ENCODE measurements at places on chromosomes 11 and 22.

- no peak for DNase-seq
These were observed 1.8 kb downstream of the LDHAL6A start for GRCh38 chr11:18457450-18457849.

DNA sequence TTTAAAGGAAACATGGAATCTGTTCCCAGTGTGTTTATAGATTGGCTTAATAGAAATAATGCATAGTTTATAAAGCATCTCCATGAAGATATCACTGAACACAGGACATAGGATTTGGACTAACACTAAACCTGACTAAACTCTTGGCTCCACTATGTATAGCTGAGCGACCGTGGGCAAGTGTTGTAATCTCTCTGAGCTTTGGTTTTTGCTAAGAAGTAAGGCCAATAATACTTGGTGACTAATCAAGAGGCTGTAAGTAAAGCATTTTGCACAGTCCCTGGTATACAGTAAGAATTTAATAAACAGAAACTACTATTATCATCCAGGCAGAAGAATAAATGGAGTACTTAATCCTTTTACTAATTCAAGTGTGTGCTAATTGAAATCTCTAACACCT is 125.5 kb upstream of the MTMR2 start:
- DNase-seq, result no peak

- no peak for DNase-seq
These were observed 72.8 kb downstream of the LRRC32 start for GRCh38 chr11:76597533-76598425.

DNA sequence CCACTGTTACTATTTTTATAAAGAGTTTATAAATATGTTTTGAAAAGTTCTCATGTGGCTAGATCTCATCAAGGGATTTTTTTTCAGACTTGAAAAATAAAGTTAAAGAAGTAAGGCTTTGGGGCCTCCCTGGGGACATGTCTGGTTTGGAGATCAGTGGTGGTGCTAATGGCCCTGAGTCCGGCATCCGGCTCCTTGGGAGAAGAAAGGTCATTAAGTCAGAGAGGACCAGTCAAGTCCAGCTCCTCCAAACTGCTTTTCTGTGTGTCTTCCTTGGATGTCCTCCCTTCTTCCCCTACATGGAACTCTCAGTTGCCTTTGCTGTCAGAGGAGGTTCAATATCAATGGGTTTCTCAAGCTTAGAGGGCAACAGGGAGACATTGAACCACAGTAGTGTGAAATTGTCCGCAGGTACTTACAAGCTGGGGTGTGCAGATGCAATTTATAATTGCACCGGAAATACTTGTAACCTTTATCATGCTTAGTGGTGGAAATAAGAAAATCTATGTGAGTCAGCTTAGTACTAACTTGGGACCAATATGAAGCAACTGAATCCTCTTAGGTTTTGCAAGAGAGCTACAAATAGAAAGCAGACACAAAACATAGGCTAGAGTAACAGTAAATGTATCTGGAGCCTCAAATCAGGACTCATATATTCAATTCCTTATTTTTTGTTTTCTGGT is 144.3 kb downstream of the TEAD1 start:
- no peak for DNase-seq

- DNase-seq, result no peak
These were observed 20.3 kb upstream of the CFAP300 start for GRCh38 chr11:102026959-102027358.

GRCh38 chr11:102279641-102280170 is 37.6 kb upstream of the BIRC3 start:
- DNase-seq, result no peak

DNA sequence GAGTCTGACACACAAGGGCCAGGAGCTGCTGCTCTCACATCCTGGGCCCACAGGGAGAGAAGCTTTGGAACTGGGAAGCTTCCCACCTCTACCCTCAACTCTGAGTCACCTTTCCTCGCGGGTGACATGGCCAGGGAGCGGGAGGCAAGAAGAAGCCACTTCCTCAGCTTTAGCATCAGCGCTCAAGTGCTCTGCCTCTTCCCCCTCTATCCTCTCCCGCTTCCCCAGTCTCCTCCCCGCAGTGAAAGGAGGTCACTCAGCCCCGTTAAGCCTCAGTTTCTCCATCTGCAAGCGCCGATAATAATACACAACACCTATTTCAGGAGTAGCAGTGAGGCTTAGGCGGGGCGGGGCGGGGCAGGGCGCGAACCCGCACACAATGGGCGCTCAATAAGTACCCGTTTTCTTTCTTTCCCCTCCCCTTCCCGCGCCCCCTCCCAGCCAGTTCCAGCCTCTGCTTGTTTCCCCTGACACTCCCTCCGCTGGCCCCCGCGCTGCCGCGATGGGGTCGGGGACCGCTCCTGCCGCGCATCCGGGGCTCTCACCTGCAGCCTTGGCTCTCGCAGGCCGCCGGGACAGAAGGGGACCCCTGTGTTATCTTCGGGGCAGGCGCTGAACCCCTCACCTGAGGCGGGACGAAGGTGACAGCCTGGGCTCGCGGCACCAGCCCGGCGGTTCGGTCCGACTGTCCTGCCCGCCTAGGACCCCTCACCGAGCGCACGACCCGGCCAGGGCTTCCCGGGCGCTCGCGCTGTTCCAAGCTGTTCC is 892 bp downstream of the GDPD5 start:
- no peak for DNase-seq

- DNase-seq, result no peak
These were observed 8.3 kb downstream of the KIRREL3 start for GRCh38 chr11:126992065-126992803.

DNA sequence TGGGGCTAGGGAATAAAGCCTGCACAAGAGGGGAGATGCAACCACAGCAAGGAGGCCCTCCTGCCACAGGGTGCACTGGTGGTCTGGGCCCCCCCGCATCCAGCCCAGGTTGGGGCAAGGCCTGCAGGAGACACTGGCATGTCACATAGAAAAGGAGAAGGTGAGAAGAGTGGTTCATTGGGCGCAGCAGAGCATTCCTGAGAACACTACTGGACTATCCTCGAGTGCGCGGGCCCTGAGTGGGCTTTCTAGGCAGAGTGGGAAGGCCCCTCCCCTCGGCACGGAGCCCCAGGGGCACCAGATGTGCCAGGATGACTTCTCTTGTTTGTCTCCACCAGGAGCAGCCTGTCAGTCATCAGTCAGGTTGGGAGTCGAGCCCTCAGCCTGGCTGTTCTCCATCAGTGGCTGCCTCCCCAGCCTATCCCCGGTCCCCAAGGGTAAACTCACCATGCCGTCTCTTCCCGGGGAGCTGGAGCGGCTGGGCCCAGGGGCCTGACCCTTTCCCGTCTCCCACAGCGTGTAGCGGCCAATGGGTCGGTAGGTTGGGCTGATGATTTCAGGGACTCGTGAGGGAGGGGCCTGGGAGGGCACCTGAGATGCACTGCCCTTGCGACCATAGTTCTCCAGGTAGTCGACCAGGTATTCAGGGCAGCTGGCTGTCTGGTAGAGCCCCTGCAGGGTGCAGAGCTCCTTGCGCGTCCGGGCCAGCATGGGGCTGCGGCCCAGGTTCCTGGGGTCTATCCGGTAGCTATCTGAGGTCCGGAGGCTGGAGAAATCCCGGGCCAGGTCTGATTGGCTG is 9.0 kb downstream of the USP2 start:
- DNase-seq, result no peak

DNA sequence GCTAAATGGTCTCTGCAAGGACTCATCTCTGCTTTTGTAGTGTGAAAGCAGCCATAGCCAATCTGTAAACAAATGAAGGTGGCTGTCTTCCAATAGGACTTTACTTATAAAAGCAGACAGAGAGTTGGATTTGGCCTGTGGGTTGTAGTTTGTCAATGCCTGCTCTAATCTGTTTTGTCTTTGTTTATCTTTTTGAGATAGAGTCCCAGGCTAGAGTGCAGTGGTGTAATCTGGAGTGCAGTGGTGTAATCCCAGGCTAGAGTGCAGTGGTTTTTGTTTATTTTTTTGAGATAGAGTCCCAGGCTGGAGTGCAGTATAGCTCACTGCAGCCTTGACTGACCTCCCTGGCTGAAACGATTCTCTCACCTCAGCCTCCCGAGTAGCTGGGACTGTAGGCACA is 8.6 kb downstream of the PPP6R3 start:
- DNase-seq, result no peak

- DNase-seq, result no peak
These were observed 24.5 kb downstream of the DUSP8 start for GRCh38 chr11:1547467-1548098.

- no peak for DNase-seq
These were observed 57.8 kb downstream of the MED15 start for GRCh38 chr22:20565079-20565734.

DNA sequence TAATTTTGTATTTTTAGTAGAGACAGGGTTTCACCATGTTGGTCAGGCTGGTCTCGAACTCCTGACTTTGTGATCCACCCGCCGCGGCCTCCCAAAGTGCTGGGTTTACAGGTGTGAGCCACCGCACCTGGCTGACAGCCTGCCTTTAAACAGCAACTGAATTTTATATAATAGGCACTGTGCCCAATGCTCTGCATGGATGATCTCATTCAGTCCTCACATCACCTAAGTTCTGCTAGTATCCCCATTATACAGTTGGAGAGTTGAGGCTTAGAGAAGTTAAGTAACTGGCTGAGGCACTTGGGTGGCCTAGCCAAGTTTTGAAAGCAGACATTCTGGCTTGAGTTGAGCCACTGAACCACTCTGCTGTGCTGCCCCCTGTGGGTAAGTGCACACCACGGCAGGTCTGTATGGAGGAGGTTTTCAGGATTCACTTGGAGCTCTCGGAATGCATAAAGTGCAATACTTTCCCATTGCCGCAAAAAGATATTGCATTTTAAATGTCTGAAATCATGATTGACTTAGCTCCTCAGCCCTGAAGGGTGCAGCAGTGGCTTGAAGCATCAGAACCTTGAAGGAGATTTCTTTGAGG is 112.4 kb downstream of the LDLRAD3 start:
- no peak for DNase-seq

- DNase-seq, result no peak
These were observed 1291.0 kb downstream of the TBC1D22A start for GRCh38 chr22:48053486-48053885.

GRCh38 chr11:9862981-9863380 is 199.1 kb downstream of the SWAP70 start:
- no peak for DNase-seq

GRCh38 chr22:31185056-31185455 is 25.1 kb downstream of the RNF185 start:
- DNase-seq, result no peak

- DNase-seq, result peak; percentile 48
These were observed 10.6 kb downstream of the LRRC51 start for GRCh38 chr11:72091292-72091691.

DNA sequence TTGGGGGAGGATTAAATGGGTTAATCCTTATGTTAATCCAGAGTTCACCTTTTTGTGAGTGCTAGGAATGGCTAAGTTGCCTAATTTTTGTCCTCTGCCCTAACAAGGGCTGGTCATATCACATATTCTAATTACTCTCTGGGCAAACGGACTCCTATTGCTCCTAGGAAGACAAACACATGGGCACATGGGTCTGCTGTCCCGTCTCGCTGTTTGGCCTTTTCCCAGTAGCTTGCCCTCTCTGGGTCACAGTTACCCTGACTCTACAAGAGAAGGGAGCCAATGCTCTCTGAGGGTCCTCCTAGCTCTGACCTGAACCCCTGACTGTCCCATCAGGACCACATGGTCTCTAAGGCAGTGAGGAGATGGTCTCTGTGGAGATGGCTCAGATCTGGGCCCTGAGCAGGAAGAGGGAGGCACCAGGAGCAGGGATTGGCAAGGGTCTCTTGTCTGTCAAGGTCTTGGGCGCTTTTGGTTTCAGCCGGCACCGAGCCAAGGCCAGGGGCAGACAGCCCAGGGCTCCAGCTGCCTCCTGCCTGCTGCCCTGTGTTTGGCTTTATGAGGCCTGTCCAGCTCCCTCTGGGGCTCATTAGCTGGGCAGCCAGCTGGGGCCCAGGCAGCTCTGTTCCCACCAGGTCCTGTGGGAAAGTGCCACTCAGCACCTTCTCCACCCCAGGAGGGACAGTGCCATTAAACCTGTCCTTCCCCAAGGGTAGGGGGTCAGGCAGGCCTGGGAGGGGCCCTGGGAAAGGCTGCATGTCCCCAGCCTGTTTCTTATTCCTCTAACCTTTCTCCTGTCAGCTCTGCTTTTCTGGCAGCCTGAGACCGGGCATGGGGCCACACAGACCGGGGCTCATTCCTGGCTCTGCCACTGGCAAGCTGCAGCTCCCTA is 559.9 kb downstream of the MN1 start:
- DNase-seq, result no peak

- no peak for DNase-seq
These were observed 8.8 kb upstream of the WT1 start for GRCh38 chr11:32444186-32444585.

- no peak for DNase-seq
These were observed 45.8 kb upstream of the SORL1 start for GRCh38 chr11:121406291-121406690.

DNA sequence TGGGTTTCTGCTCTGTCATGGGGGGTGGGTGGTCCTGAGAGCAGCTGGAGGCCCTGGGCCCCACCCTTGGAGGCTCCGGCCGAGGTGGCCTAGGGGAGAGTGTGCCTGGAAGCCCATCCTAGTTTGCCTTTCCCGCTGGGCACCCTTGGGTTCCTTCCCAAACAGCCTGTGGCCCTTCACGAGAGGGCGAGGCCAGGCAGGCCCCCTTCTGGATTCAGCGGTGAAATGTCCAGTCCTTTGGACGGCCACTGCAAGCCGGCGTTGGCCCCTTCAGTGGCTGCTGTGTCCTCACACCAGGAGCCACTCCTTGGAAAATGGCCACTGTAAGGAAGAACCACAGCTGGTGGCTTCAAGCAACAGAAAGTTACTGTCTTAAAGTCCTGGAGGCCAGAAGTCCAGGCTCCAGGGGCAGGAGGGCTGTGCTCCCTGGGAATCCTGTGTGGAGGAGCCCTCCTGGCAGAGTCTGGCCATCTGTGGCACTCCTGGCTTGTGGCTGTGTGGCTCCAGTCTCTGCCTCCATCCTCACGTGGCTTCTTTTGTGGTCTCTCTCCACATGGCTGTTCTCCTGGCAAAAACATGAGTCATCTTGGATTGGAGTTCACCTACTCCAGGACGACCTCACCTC is 854.1 kb downstream of the TBC1D22A start:
- DNase-seq, result no peak

DNA sequence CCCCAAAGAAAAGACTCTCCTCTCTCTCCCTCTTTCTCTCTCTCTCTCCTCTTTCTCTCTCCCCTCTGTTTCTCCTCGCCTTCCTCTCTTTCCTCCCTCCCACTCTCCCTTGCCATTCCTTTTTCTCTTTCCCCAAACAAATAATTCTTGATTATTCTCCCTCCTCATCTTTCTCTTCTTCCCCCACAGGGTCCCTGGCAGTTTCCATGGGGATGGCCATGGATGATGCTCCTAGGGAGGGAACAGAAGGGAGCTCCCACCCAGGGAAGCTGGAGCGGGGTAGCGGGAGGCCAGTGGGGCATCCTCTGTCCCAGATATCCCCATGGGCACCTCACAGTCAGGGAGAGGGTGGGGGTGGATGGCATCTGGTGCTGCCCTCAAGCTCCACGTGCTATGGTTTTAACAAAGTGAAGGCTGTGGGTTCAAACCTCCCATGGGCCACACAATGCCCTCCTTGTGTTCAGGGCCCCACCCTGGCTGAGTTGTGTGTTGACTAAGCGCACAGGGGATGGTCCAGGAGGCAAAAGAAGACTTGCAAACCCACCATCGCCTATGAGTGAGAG is 266.4 kb downstream of the BUD13 start:
- no peak for DNase-seq

All from stimulated activated CD4-positive, alpha-beta T cell treated with anti-CD3 and anti-CD28 coated beads, Interleukin-1b, Interleukin-23, amount 100 ng/mL, for 1 hour (primary cell).